Activated CD4-positive, alpha-beta memory T cell treated with anti-CD3 and anti-CD28 coated beads, Interleukin-2, amount 10 ng/mL, durations not matched to agents 7 days and 5 days (primary cell): ENCODE measurements at places on chromosomes 1 and 21. TPM values are rescaled to one million over a fixed set of nuclear protein-coding genes. Genes with fewer than 3 reads are reported as not detected.

Gene VPS13D
- 28.1 TPM for total RNA-seq

Gene NUF2
- total RNA-seq: 69.1 TPM

Gene CYP4A22
- not detected for total RNA-seq

Gene ACTL8
- total RNA-seq: not detected

Gene GSTM1
- total RNA-seq: not detected

Gene FMOD
- total RNA-seq: 0.45 TPM

Gene CYP4B1
- not detected for total RNA-seq

Gene SLC37A1
- total RNA-seq: 13.3 TPM

Gene PTCH2
- 0.58 TPM for total RNA-seq

Gene G0S2
- 7.6 TPM for total RNA-seq

Gene PRRX1
- not detected for total RNA-seq

Gene C1orf116
- total RNA-seq: not detected

GRCh38 chr21:45555251-45555556 is 13.0 kb upstream of the SLC19A1 start:
- DNase-seq: no peak

DNA sequence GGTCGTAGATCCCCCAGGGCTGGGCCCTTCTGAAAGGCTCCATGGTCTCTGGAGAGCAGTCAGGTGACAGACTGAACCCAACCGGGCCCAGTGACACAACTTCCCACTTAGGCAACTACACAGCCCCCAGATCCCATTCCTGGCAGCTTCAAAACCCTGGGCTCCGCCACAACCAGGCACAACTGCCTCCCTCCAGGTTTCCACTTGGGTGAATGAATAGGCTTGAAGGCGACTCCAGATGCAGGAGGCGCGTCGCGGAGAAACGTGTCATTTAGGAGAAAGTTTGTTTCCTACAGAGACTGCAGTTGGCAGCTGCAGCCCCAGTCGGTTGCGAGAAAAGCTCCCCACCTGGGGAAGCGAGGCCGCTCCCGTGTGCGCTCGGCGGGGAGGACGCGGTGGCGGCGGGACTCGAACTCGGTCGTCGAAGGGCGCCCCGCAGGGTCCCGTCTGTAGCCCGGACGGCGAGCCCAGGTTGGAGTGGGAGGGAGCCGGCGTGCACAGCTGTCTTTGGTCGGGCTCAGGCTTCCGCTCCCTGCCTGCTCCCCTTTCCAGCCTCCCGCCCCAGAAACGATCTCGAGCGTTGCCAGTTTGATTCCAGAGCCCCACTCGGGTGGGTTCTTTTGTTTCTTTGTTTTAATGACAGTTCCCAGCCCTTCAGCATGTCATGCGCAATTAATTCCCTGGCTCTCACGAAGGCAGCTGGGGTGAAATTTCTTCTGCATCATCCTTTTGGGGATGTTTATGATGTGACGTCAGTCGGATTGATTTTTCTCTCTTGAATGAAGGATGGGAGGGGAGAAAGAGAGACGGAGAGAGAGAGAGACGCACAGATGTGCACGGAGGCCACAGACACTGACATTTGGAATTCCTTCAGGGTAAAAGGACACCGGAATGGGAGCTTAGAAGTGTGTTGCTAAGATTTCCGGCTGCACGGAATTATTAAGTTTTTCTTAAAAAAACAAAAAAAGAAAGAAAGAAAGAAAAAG is 862 bp upstream of the SGIP1 start:
- DNase-seq: peak; percentile 18

- DNase-seq: no peak
Observed at GRCh38 chr1:54391450-54392209, 14.6 kb downstream of the SSBP3 start.

- no peak for DNase-seq
Observed at GRCh38 chr21:33836408-33836807, 79.2 kb downstream of the ATP5PO start.

DNA sequence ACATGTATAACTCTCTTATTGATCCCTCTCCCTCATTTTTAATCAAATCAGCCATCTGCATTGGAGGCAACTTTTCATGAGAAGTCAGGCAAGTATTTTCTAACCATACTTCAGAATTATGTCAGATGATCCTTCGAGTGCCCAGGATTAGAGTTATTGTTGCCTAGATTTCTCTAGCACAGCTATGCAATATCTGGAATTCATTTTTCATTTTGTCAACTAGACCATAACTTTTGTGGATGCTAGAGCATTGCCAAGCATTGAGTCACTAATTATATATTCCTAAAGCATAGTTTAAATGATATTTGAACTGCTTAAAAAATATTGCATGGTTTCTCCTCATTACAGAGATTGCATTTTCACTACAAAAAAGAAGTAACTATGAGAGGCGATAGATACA is 21.2 kb downstream of the HFM1 start:
- DNase-seq: no peak

DNA sequence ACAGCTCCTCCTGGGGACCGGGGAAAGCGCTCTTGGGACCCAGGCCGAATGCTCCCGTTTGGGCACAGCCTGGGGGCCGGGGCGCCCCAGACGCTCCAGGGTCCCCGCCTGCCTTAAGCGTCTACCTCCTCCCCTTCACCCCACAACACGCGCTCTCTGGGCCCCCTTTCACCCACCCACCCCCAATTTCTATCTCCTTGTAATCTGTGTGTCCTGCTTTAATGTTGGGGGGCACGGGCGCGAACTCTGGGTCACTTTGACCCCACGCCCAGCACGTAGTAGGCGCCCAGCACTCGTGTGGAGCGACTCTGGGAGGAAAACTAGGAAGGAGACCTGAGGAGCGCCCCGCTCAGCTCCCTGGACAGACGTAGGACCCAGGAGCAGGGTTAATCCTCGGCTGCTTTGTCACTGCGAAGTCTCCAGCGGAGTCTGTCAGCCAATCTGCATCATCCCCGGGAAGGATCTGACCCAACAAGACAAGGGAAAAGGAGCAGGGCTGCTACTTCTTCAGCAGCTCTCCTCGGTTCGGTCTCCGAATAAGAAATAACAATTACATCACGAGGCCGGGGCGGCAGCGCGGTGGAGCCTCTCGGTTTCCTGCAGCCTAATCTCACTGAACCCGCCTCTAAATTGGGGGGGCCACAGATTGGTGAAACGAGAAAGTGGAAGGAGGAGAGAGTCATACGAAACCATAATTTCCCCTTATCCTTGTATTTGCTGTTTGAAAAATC is 757 bp upstream of the NRIP1 start:
- peak; percentile 67 for DNase-seq

- no peak for DNase-seq
Observed at GRCh38 chr21:20652846-20653245, 345.4 kb upstream of the NCAM2 start.

- no peak for DNase-seq
Observed at GRCh38 chr1:57238233-57238781, 185.6 kb downstream of the DAB1 start.

- DNase-seq: no peak
Observed at GRCh38 chr1:47532921-47533792, 95.3 kb downstream of the FOXD2 start.

GRCh38 chr1:230715510-230715909 is 1.6 kb upstream of the AGT start:
- DNase-seq: no peak

- no peak for DNase-seq
Observed at GRCh38 chr21:45004481-45005247, 64.8 kb downstream of the SLX9 start.

DNA sequence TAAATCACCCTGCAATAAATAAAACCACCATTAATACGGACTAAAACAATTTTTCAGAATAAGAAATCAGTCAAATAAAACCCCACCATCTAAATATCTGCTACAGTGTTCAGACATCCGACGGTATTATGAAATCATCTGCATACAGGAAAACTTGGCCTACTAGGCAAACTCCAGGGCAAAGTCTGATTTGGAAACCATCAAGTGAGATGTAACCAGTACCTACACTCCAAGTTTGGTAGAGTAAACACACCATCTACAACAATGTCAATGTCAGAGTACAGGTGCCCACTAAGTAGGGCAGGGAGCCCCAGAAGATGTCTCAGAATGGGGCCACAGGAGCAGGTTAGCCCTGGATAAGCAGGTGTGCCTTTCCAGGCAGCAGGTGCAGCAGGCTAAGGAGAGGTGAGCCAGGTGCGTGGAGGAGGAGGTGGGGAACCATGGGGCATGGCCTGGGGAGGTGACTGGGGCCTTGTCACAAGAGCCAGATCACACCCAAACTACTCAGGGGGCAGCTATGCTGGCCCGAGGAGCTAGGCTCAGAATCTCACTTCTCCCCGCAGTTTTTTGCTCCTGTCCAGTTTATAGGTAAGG is 59.6 kb downstream of the CAPZB start:
- no peak for DNase-seq

DNA sequence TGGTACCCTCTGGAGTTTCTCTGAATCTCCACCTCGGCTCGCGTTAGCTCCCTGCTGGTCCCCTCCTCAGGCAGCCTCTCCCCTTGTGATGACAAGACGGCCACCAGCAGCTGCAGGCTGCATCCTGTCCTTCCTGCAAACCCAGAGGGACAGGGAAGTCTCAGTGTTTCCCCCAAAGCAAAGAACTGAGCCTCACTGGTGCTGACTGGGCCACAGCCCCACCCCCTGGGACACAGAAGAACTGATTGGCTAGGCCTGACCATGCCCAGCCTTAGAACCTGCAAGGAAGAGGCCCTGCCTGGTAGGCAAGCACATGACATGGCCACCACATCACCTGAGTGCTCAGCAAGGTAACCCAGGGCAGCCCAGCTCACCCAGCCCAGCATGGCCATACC is 34.6 kb downstream of the TMEM51 start:
- no peak for DNase-seq

GRCh38 chr1:7745783-7746182 is 25.3 kb upstream of the VAMP3 start:
- no peak for DNase-seq

DNA sequence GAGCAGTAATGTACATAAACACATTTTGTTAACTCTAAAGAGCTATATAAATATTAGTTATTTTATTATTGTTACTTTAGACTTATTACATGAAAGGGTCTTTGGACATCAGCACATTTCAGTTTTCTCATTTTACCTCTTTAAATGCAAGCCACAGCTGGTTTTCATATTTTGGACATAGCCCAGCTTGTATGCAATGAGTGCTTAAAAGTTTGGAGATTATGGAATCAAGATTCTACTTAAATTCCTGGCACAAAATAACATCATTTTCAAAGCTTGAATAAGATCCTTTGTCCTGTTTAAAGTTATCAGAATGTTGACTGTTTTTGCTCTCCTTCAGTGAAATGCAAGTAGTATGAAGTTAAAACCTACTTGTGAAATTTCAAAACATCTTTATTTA is 15.5 kb upstream of the LEPR start:
- DNase-seq: no peak

DNA sequence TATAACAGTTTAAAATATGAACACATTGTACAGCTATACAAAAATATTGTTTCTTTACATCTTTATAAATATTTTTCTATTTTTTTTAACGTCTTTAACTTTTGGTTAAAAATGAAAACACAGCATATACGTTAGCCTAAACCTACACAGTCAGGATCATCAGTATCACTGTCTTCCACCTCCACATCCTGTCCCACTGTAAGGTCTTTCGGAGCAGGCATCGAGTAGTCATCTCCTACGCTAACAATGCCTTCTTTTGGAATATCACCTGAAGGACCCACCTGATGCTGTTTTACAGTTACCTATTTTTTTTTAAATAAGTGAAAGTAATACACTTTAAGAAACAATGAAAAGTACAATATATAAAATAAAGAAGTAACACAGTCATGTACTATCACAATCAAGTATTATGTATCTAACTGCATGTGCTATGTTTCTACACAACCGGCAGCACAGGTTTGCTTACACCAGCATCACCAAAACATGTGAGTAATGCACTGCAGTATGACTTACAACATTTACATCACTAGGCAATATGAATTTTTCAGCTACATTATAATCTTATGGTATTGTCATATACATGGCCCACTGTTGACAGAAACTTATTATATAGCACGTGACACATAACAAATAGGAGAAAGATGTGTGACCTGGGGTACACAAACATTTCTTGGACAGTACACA is 254.4 kb downstream of the AKT3 start:
- peak; percentile 35 for DNase-seq

- no peak for DNase-seq
Observed at GRCh38 chr1:24724345-24725208, 20.7 kb upstream of the CLIC4 start.

DNA sequence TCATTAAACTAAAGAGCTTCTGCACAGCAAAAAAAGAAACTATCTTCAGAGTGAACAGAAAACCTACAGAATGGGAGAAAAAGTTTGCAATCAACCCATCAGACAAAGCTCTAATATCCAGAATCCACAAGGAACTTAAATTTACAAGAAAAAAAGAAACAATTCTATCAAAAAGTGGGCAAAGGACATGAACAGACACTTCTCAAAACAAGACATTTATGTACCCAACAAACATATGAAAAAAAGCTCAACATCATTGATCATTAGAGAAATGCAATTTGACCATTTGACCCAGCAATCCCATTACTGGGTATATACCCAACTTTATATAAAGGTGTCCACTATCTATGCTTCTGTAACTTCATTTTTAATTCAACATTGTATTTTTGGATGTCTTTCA is 31.1 kb upstream of the VN1R5 start:
- no peak for DNase-seq

DNA sequence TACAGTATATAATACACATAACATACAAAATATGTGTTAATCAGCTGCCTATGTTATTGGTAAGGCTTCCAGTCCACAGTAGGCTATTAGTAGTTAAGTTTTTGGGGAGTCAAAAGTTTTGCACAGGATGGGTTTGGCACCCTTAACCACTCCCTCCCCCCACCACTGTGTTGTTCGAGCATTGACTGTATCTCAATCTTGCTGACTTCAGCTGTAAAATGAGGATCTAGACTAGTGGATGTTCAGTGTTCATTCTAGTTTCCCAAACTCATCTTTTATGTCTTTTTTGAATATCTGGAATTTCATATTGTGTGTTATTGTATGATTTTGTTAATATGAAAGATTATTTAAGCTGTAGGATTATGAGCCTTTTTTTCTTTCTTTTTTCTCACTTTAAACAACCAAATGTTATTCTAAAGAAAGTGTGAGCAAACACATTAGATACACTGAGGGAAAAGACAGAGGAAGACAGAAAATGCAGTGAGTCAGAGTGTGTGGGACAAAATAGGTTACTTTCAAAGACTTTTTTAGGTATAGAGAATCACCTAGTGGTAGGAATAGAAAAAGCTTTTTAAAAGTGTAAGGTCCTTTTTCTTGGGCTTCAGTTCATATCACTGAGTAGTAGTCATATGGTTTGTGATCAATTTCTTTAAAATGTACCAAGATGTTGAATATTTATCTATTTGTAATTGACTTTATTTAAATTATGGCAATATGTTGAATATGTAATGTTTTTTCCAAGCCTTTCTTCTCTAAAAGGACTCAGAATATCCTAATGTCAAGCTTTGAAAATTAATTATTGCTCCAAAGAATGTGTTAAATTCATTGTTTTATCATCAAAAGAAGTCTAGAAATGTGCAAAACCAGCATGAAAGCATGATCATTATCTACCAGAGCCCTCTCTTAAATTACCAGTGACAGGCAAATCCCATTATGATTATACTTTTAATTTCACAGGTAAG is 17.9 kb upstream of the CENPF start:
- DNase-seq: no peak

DNA sequence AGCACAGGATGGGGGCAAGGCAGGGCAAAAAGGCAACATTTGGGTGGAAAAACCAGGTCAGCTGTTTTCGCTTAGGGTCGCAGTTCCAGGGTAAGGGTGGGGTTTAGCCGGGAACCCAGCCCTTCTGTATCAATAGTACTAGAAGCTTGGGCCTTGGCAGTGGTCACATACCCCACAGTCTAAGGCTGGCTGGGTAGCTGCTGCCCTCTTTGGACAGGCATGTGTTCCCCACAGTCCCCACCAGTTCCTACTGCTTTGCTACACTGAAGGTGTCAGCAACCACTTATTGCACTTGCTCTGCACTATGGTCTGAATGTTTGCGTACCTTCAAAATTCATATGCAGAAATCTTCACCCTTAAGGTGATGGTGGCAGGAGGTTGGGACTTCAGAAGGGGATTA is 349.8 kb downstream of the LTN1 start:
- DNase-seq: no peak
